Activated CD4-positive, alpha-beta memory T cell treated with anti-CD3 and anti-CD28 coated beads, Interleukin-2, amount 10 ng/mL, durations not matched to agents 7 days and 5 days (primary cell): ENCODE measurements at places on chromosomes 7 and 10. TPM values are rescaled to one million over a fixed set of nuclear protein-coding genes. Genes with fewer than 3 reads are reported as not detected.

- H3K36me3 ChIP-seq: no peaks in the 10 kb centered on the region
- H3K4me1 ChIP-seq: no peaks in the 10 kb centered on the region
Measured at GRCh38 chr10:59055045-59055444, 121.4 kb upstream of the PHYHIPL start.

- H3K36me3 ChIP-seq: peaks cover 48% of the 10 kb centered on the region
- no peak overlapping the region for H3K4me3 ChIP-seq
- no peak for DNase-seq
- no peak overlapping the region for H3K27ac ChIP-seq
- H3K27me3 ChIP-seq: no peaks in the 10 kb centered on the region
Measured at GRCh38 chr7:17333221-17333620, 34.8 kb downstream of the AHR start.

DNA sequence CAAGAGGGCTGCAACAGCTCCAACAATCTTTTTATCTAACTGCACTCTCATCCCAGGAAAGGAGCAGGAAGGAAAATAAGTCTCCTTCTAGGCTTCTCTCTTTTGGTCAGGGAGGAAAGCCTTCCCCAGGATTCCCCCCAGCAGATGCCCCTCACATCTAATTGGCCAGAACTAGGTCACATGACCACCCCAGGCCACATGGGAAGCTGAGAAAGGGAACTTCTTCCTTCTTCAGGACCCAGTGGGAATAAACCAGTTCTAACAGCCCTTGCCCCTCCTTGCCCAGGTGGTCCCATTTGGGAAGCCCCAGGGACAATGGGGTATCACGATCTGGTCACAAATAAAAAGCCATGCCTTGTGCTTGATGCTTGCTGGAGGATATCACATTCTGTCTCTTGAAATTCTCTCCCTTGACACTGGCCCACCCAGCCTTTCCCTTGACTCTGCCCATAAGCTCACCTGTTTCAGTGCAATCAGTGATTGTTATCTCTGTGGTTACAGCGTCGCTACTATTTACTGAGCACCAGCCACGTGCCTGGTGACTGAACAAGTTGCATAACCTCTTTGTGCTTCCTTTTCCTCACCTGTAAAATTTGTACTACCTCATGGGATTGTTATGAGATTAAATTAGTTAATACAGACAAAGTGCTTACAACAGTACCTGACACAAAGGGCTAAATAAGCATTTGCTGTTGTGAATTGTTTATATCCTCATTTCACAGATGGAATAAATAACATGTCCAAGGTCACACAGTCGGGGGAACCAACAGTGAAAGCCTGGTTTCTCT is 9.0 kb upstream of the TACR2 start:
- DNase-seq: peak; percentile 34
- H3K27me3 ChIP-seq: peaks cover 4% of the 10 kb centered on the region
- no peak overlapping the region for H3K27ac ChIP-seq
- no peaks in the 10 kb centered on the region for H3K36me3 ChIP-seq
- peaks cover 46% of the 10 kb centered on the region for H3K4me1 ChIP-seq

The TMEM120A gene
- 34.9 TPM for total RNA-seq

The AGR3 gene
- not detected for total RNA-seq

The GOT1 gene
- total RNA-seq: 36.9 TPM

The BTBD16 gene
- not detected for total RNA-seq
